ENCODE measurements at places on chromosomes 16 and 17.
A peak's percentile ranks its signal among the peaks of the same experiment; 100 is the strongest.

- no peak for DNase-seq
Observed at GRCh38 chr16:51442141-51442870, 291.2 kb upstream of the SALL1 start.

GRCh38 chr17:47727704-47728036 is 5.4 kb upstream of the TBX21 start:
- peak; percentile 30 for DNase-seq

DNA sequence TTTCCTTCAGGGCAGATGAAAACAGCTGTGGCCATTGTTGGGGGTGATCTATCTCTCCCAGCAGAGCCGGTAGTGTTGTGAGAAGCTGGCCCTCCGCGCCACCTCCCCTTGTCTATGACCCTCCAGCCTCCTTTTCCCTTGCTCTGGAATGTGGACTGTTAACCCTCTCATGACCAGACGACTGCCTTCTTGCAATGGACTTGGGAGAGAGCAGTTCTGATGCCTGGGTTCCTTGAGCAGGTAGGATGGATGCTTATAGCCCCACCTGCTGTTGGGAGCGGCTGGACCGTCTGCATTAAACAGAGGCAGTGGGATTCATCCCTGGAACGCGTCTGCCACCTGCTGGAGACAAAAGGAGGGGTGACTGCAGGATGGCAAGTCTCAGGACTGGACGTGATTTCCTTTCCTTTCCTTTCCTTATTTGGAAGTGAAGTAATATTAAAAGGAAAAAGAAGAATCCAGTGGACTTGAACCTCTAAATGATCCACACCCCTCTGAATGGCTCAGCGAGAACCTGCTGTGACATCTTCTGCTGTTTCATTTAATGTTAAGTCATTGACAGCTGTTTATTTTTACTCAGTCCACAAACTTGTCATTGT is 1.8 kb upstream of the SOST start:
- DNase-seq, result peak; percentile 79

- DNase-seq, result no peak
Observed at GRCh38 chr17:58279016-58279711, 1.6 kb downstream of the MPO start.

DNA sequence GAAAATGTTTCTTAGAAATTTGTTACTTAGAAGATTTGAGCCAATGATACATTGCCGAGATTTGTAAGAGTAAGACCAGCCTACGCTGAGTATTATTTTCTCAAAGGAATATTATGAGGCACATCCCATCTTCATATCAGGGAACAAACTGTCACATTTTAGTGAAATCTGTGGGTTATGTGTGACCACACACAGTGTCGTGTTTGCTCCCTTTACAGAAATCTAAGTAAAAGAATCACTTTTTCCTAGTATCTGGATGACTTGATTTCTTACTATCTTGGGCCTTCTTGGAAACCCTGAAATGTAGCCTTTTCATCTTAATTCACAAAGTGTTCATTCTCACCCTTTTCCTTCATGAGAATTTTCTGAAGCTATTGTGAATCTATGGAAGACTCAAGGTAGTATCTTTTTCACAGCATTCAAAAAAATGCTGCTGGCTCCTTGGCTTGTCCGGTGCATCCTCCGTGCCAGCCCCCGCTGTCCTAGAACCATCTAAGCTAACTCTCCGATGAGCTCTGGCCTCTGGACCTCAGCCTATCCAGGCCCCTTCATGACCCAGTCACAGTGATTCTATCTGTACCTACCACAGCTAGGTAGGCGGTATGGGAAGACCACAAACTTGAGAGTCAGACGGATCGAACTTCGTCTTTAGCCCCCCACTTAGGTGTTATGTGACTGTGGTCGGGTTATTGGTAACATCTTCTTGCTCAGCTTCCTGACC is 524.3 kb downstream of the MAF start:
- no peak for DNase-seq

DNA sequence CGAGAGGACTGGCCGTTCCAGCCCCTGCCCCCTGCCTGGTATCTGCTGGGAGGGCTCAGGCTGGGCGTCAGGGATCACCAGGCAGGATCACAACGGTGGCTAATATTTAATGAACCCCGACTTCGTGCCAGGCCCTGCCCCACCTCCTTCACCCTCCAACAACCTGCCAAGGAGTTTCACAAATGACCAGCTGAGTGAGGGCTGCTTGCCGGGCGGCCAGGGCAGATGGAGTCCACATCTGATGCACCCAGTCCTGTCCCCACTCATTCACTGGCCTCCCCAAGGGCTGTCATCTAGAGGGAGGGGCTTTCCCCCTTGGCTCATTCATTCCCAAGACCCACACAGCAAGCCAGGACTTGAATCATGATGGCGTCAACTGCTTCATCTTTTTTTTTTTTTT is 17.5 kb downstream of the UBALD1 start:
- DNase-seq, result no peak

GRCh38 chr16:85681255-85681654 is 7.5 kb downstream of the GINS2 start:
- no peak for DNase-seq

GRCh38 chr17:10793256-10793655 is 10.6 kb downstream of the TMEM238L start:
- DNase-seq, result no peak

DNA sequence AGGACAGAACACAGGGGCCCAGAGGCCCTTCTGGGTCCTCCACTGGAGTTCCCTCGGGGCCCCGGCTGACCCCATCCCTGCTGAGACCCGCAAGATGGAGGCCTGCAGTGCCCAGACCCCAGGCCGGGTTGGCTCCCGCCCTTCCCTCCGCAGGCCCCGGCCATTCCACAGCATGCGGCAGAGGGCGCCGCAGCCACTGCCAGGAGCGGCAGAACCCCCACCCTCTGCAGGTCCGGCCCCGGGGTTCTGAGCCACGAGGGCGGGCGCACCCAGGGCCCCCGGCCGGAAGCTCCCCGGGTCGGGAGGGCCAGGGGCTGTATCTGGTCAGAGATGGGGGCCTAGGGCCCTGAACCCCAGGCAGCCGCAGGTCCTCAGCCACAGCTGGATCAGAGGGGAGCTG is 2.4 kb upstream of the PERCC1 start:
- DNase-seq, result no peak

DNA sequence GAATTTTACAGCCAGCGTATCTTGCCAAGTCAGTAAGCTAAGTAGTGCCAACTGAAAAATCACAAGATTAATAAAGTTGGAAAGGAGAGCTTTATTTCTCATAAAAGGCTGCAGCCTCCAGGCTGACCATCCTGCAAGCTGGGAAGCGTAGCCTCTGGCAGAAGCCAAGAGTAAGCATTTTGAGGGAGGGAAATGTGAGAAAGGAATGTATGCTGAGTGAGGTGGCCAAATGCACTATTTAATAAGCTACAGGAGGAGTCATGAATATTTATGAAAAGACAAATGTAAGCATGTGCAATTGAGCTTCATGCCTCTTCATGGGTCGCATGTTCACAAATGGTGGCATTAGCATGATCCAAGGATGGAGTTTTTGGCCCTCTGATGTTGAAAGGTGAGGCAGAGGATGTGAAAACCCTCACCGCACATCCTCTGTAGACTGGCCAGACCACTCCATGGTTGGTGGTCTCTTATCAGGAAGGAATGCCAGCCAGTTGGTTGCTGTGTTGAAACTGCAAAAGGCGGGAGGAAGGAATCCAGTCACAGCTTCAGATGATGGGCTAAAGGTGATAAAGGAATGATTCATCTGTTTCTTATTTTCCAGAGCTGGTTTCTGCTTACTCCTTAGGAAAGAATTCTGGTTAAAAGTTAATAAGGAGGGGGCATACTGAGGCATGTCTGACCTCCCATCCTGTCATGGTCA is 9.2 kb downstream of the KRT33B start:
- DNase-seq, result no peak

GRCh38 chr17:37519251-37519985 is 29.7 kb downstream of the DUSP14 start:
- DNase-seq, result no peak

- DNase-seq, result no peak
Observed at GRCh38 chr16:22665803-22666202, 148.2 kb upstream of the HS3ST2 start.

- no peak for DNase-seq
Observed at GRCh38 chr16:3762107-3762750, 44.9 kb upstream of the TRAP1 start.

- DNase-seq, result no peak
Observed at GRCh38 chr17:12429116-12429515, 236.6 kb upstream of the MYOCD start.

- DNase-seq, result peak; percentile 35
Observed at GRCh38 chr17:67386965-67387551, 10.0 kb downstream of the PITPNC1 start.

- no peak for DNase-seq
Observed at GRCh38 chr17:69320210-69320907, 6.6 kb downstream of the ABCA5 start.

Measured in CD8-positive, alpha-beta memory T cell (primary cell).